ENCODE measurements at places on chromosomes 12 and 14. TPM values are rescaled to one million over a fixed set of nuclear protein-coding genes. Genes with fewer than 3 reads are reported as not detected.

- no peaks in the 10 kb centered on the region for H3K27me3 ChIP-seq
These were observed 189.6 kb upstream of the TMEM132C start for GRCh38 chr12:128077211-128077916.

Gene SLC25A21
- not detected for polyA plus RNA-seq

Gene SLC2A3
- 128 TPM for polyA plus RNA-seq

Gene NOPCHAP1
- polyA plus RNA-seq: 14.3 TPM

DNA sequence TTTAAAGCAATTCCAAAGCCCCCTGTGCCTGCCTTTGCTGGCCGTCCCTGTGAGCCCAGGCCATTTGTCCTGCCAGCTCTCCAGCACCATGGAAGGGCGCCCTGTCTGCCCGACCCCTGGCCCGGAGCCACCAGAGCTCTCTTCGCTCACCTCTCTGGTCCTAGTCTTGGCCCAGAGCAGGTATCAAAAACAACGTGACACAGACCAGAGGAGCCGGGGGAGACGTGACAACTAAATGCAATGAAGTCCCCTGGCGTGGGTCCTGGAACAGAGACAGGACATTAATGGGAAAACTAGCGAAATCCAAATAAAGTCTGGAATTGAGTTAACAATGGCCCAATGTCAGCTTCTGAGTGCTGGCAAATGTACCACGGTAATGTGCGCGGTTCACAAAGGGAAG is 83.2 kb upstream of the DIO3 start:
- H3K4me3 ChIP-seq: no peak overlapping the region
- no peak for DNase-seq
- no peaks in the 10 kb centered on the region for H3K36me3 ChIP-seq
- H3K27ac ChIP-seq: no peak overlapping the region

GRCh38 chr12:67271976-67272375 is 2.8 kb downstream of the CAND1 start:
- peaks cover 2% of the 10 kb centered on the region for H3K36me3 ChIP-seq
- H3K27ac ChIP-seq: no peak overlapping the region
- DNase-seq: no peak

DNA sequence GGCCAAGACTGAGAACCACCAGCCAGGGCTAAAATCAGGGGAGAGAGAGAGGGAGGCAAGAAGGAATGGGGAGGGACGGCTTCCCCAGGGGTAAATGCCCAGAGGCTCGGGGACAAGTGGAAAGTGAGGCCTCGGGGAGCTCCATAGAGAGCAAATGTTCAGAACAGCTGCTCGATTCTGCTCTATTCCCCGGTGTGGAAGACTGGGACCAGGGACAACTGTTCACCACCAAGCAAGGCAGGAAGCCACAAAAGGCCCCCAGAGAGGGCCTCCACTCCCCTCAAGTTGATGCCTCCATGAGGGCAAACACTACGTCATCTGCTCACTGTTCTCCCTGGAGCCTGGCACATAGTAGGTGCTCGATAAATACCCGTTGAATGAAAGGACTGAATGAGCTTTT is 53.5 kb downstream of the IRF2BPL start:
- H3K27me3 ChIP-seq: no peaks in the 10 kb centered on the region
- no peak overlapping the region for H3K27ac ChIP-seq
- H3K36me3 ChIP-seq: no peaks in the 10 kb centered on the region
- H3K4me1 ChIP-seq: peaks cover 10% of the 10 kb centered on the region
- H3K4me3 ChIP-seq: no peak overlapping the region

Gene WNT1
- not detected for polyA plus RNA-seq

DNA sequence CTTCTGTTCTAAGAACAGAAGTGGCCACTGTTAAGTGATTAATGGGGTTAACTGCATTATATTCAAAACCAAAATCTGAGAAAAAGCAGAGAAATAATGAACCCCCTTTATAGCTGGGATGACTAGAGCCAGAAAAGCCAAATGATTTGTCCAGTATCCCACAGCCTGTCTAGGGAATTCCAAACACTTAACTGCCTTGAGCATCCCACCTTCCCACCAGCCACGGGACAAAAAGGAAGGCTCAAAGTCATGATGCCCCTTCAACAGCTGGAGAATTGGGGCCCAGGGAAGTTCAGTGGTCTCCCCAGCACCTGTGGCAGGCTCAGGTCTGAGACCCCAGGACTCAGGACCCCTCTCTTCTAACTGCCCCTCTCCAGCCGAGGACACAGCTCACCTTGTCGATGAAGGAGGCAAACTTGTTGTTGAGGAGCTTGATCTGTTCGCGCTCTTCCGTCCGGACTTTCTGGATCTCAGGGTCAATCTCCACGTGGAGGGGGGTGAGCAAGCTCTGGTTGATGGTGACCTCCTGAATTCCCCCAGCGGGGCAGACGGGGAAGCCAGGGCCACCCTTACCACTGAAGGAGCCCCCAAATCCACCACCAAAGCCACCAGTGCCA is 605 bp downstream of the KRT4 start:
- no peaks in the 10 kb centered on the region for H3K4me1 ChIP-seq
- no peaks in the 10 kb centered on the region for H3K27me3 ChIP-seq
- no peaks in the 10 kb centered on the region for H3K36me3 ChIP-seq
